ENCODE measurements at places on chromosomes 12 and 14.

GRCh38 chr12:114457620-114458019 is 51.7 kb upstream of the TBX5 start:
- DNase-seq: no peak

GRCh38 chr12:87511371-87511770 is 517.8 kb downstream of the C12orf50 start:
- no peak for DNase-seq

- DNase-seq: no peak
Observed at GRCh38 chr12:45273717-45274271, 57.9 kb downstream of the ANO6 start.

DNA sequence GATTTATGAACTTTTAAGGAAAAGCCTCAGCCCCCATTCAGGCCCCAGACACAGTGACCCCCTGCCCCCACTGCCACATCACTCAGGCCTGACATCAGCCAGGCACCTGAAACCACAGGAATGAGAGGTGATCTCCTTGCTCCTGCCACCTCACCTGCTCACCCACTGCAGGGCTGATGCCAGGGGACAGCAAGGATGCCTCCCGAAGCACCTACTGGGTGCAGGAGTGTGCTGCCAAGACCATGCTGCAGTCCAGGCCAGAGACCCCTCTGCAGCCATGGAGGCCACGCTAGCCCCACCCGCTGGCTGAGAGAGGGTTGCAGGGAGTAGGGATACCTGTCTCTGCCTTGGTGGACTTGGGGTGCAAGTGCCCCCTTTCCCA is 18.6 kb upstream of the KRT7 start:
- no peak for DNase-seq

- DNase-seq: peak; percentile 62
Observed at GRCh38 chr12:114888448-114888847, 204.5 kb upstream of the TBX3 start.

- no peak for DNase-seq
Observed at GRCh38 chr12:54740882-54741281, 92.7 kb upstream of the DCD start.

DNA sequence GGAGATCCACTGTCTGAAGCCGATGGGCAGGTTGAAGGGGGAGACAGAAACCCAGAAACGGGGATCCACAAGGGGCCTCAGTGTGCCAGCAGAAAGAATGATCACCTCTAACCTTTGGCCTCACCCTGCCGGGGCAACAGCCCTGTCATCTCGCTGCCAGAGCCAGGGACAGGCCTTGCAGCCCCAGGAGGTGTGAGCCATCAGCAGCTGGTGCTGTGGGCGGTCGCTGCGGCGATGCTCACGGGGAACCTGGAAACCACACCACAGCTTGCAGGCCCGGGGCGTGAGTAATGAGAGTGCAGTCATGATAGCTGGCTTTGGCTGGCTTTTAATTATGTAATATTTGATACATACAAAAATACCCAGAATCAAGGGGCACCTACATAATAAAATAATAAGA is 4.7 kb upstream of the TTC7B start:
- DNase-seq: no peak

DNA sequence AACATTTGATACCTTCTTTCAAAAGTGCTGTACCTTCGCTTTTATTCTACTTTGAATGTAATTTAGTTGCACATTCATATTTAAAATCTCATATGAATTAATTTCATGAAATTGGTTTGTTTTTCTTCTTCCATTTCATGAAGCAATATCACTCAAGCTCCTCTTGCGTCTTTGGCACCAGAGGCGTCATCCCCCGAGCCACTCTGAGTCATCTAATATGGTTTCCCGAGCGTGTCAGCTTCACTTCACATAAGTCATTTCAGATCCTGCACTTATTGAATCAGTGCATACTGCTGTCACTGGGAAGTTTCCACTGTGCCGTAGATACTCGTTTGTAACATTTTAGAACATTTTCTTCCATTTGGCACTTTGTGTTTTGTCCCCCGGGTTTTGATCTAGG is 105.6 kb downstream of the SLC25A47 start:
- no peak for DNase-seq

- peak; percentile 27 for DNase-seq
Observed at GRCh38 chr14:32980178-32980901, 41.7 kb downstream of the NPAS3 start.

DNA sequence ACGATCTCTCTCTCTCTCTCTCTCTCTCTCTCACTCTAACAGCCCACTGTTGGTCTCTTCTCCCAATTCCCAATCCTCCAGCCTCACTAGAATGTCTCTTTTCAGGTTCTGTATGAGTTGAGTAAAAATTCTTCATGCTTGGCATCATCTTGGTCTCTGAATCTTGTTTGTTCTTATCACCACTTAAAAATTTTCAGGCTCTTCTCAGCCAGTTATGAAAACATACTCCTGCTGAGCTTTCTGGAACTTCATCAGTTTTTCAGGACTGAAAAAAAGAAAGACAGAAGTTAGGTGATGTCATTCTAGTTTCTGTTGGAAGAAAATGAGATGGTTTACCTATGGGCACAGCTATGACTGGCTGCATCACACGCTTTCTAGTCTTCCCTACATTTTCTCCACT is 11.5 kb upstream of the IL22 start:
- no peak for DNase-seq

DNA sequence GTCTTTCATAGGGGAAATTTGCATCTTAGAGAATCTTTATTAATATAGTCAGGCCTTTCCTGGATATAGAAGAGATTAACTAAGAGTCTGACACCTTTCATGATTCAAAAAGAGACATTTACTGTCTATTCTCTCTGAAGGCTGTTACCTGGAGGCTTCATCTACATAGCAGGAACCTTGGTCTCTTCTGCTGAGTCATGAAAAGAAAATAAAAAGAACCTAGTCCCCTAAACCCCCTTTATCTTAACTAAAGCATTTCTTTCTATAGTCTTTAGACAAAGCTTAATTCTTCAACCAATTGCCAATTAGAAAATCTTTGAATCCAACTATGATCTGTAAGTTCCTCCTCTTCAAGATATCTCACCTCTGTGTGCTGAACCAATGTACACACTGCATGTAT is 33.1 kb downstream of the RPS29 start:
- no peak for DNase-seq

GRCh38 chr12:11461433-11461832 is 66.1 kb upstream of the PRB2 start:
- no peak for DNase-seq

GRCh38 chr12:78189656-78190055 is 359.0 kb downstream of the NAV3 start:
- DNase-seq: no peak

DNA sequence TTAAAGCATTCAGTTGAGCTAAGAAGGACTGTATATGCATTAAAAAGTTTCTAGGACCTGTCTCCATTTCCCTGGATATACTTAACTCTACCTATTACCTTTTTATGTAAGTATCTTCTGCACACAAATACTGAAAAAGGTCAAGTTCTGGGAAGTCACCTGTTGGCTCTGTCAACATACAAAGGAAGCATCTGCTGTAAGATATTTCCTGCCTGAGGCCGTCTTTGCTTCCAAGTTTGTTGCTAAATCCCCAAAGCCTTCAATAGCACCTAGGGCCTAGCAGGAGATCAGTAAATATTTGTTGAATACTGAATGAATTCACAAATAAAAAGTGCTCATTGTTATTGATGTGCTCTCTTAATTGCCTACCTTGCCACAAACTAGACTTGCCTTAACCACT is 188.4 kb downstream of the DUSP6 start:
- no peak for DNase-seq

GRCh38 chr12:124527861-124528561 is 39.4 kb downstream of the NCOR2 start:
- DNase-seq: no peak

Measured in DMS79 treated with DMSO at 0.1 percent for 48 hours (cell line).